CD4-positive, alpha-beta T cell treated with Interleukin-2 at 100 ng/mL for 4 hours (primary cell): ENCODE measurements at places on chromosomes 16 and 17.

DNA sequence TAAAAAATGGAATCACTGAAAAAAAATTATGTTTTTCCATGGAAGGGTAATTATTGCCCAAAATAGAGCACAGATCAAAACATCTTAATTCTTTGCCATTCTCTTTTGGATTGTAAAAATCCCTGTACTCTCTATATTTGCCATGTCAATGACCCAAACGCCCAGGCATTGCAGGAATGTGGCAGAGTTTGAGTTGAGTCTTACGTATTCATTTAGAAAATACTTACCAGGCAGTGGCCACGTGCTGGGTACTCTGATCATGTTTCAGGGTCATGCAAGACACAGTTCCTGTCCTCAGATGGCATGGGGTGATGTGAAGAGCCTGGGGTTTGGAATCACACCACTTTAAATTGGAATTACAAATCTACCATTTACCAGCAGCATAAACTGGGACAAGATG, 267.7 kb downstream of the ABCC12 start:
- DNase-seq, result no peak

GRCh38 chr17:47735536-47736011, 2.5 kb downstream of the TBX21 start:
- DNase-seq, result no peak

DNA sequence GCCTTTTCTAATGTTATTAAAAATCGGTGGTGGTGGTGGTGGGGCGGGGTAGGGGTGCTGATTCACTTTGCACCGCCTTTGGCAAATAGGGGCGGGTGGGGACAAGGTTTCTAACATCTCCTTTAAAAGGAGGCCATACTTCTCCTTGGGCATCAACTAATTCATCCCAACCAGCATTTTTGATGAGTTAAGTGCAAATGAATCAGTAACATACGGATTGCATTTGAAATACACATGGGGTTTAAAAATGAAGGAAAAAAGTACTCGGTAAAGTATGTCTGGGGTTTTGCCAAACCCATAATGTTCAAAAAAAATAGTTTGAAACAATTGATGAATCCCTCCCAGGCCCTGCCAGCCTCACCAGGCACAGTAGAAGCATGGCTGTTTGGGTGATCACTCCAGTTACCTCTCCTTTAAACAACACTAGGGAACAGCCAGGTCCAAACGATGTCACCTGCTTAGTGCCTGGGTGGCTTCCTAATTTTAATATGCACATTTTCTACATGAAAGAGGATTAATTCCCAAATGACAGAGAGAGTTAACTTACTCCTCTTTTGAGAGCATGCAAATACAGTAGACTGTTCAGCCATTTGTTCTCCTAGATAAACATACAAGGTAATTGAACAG, 107.2 kb downstream of the ANKFN1 start:
- no peak for DNase-seq

GRCh38 chr16:83926726-83927397, 26.2 kb upstream of the OSGIN1 start:
- DNase-seq, result peak; percentile 48

DNA sequence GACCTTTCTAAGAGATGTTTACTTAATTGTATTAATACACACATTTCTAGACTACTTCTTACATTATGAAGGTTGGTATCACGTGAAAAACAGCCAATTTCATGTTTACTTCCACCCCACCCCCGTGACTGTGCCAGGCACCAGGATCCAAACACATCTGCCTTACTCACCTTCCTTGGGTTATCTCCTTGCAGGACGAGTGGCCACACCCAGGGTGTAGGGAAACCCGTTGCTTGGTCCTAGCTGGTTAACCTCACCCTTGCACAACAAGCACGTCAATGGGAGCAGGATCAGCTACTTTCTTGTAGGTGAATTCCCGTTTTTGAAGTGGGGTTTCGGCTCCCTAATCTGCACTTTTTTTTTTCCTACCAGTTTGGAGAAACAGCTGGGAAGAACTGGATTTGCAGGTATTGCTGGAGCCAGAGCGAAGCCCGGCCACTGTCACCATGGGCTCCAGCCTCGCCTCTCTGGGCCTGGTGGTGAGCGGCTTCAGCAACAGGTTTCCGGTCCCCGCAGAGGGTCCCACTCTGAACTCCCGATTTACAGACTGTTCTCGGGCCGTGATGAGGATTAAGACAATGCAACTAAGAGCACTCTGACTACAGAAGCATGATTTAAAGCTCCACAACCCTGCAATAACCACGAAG, 2.1 kb upstream of the UBB start:
- no peak for DNase-seq

DNA sequence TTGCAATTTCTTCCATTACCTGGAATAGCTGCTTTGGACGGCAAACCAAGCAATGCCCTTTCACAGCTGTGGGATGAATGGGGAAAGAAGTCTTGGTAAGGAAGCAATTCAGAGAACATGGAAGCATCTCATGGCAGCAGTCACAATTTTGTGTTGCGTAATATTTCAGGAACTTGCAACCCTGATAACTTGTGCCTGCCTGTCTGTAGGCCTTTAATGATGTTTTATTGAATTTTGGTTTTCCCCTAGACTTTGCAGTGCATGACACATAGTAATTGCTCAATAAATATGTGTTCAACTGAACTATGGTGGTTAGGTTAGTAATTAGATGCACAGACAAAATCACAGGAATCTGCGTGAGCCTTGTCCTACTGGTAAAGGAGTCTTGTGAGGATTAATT, 439.5 kb downstream of the WWOX start:
- no peak for DNase-seq

GRCh38 chr17:44170499-44171201, at the start of gene ASB16:
Gene ASB16, plus strand, starts transcription at chr17:44170704. Its CDS starts 86 bp downstream, at chr17:44170790.
- no peak for DNase-seq

- no peak for DNase-seq
These were observed 13.1 kb upstream of the RNPS1 start for GRCh38 chr16:2280981-2281542.

- DNase-seq, result peak; percentile 16
These were observed 218.9 kb downstream of the MAF start for GRCh38 chr16:79381603-79382042.

GRCh38 chr16:82379551-82379950, 209.5 kb upstream of the MPHOSPH6 start:
- no peak for DNase-seq
